ENCODE measurements at places on chromosomes 16 and 17. TPM values are rescaled to one million over a fixed set of nuclear protein-coding genes. Genes with fewer than 3 reads are reported as not detected.

DNA sequence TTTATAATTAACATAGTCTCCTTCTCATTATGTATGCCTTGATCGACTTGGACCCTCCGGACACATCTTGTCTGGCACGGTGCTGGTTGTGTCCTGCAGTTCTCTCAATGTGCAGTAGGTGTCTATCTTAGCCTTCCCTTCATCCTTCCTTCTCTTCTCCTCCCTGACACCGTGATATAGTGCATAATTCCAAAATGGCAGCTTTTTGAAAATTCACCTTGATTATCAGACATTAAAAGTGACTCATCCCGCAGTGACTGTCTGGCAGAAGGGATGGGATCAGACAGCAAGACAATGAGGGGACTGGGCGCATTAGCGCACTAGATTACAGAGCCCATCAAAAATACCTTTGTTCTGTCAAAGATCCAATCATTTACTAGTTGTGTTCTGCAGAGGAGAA is 70.0 kb upstream of the PMFBP1 start:
- H3K4me1 ChIP-seq: no peaks in the 10 kb centered on the region
- H3K27me3 ChIP-seq: no peaks in the 10 kb centered on the region
- no peak overlapping the region for H3K4me3 ChIP-seq

DNA sequence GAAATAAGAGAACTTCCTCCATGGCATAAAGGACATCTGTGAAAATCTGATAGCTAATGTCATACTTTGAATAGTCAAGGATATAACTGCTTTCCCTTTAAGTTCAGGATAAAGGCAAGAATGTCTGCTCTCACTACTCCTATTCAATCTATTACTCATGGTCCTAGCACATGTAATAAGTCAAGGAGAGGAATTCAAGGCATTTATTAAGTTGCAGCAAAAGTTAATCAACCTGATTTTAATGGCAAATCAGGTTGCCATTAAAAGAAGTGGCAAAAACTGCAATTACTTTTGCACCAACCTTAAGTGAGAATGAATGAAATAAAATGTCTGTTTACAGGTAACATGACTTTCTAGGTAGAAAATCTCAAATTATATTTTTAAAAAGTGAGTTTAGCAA is 225.9 kb downstream of the CNTNAP4 start:
- H3K36me3 ChIP-seq: no peaks in the 10 kb centered on the region
- DNase-seq: no peak
- H3K4me1 ChIP-seq: no peaks in the 10 kb centered on the region
- H3K27me3 ChIP-seq: no peaks in the 10 kb centered on the region

- no peak overlapping the region for H3K4me3 ChIP-seq
- no peak for DNase-seq
- no peak overlapping the region for H3K27ac ChIP-seq
- H3K27me3 ChIP-seq: no peaks in the 10 kb centered on the region
- H3K4me1 ChIP-seq: no peaks in the 10 kb centered on the region
Observed at GRCh38 chr17:6254036-6254435, 180.9 kb downstream of the AIPL1 start.

DNA sequence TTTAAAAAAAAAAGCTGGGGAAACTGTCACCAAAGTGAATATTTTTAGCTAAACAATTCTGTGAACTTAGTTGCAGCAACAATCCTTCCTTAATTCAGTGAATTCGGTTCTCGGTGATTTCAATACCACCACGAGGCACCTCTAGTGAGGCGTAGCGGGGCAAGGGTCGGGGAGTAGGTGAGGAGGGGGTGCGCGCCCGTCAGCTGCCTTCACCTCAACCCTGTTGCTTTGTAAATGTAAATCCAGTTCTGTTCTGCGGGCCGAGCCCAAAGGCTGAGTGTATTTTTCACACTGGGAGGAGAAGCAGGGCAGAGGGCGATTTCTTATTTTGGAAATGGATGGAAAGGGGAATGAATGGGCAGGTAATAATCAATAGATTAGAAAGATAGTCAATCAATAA is 17.4 kb downstream of the SALL1 start:
- no peak overlapping the region for H3K27ac ChIP-seq
- no peaks in the 10 kb centered on the region for H3K36me3 ChIP-seq
- DNase-seq: no peak
- H3K27me3 ChIP-seq: peaks cover 5% of the 10 kb centered on the region

- peaks cover 24% of the 10 kb centered on the region for H3K27me3 ChIP-seq
- DNase-seq: peak; percentile 32
- H3K36me3 ChIP-seq: no peaks in the 10 kb centered on the region
- H3K27ac ChIP-seq: no peak overlapping the region
- no peaks in the 10 kb centered on the region for H3K4me1 ChIP-seq
- H3K4me3 ChIP-seq: peak overlapping the region; percentile 23
Observed at GRCh38 chr17:72116661-72117521, 3.9 kb upstream of the SOX9 start.

- H3K4me3 ChIP-seq: no peak overlapping the region
- H3K27ac ChIP-seq: no peak overlapping the region
Observed at GRCh38 chr17:66349521-66350254, 47.3 kb downstream of the PRKCA start.

GRCh38 chr16:86566601-86566965 is at the start of gene FOXC2:
Gene FOXC2 (plus strand): TSS chr16:86566829. CDS start chr16:86567336, 507 bp downstream.
- no peak within 1 kb of the TSS for H3K27ac ChIP-seq
- DNase-seq: peak; percentile 70
- H3K4me1 ChIP-seq: no peaks in the 10 kb centered on the region
- H3K27me3 ChIP-seq: peaks cover 75% of the 10 kb centered on the region
- H3K36me3 ChIP-seq: no peaks in the 10 kb centered on the region

DNA sequence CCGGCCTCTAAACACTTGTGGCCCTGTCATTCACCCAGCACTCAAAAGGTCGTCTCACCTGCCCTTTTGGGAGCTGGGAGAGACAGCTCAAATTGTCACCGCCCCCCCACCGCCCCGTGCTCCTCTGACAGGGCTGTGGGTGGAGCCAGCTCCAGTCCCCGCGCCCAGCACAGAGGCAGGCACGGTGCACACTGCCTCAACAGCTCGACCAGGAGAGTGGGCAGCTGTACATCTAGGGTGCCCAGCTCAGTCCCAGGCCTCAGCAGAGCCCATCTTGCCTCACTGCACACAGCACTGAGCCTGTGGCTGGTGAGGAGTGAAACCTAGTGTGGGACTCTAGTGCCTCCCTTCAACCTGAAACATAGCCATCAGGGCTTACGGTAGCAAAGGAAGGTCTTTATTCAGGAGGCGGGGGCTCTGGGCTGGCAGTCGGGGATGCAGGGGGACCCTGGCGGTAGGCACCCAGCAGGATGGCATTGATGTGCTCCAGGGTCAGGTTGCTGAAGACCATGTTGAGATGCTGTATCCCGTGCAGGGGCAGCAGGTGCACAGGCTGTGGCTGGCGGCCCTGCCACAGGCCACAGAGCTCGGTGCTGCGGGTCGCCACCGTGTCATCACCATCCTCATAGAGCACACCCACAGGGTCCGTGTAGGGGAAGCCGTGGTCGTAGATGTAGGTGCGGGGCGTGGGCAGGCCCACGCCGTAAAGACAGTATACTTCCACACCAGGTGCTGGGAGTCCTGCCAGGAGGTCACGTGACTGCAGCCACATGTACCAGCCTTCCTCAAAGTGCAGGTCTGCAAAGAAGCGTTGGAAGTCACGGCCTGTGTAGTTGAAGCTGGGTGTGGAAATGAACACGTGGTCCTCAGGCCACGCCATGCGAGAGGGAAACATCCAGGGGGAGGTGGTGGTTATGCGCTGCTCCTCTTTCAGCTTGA is 3.1 kb upstream of the PSMB10 start:
- H3K27ac ChIP-seq: no peak overlapping the region
- H3K27me3 ChIP-seq: no peaks in the 10 kb centered on the region
- DNase-seq: peak; percentile 72

Gene HID1
- total RNA-seq: 47.8 TPM

Gene C17orf50
- total RNA-seq: not detected

Gene RHBDF1
- total RNA-seq: 28.6 TPM

Gene AANAT
- not detected for total RNA-seq

GRCh38 chr16:69928856-69929400 is 22.2 kb upstream of the CLEC18A start:
- DNase-seq: no peak
- no peak overlapping the region for H3K4me3 ChIP-seq
- peaks cover 9% of the 10 kb centered on the region for H3K36me3 ChIP-seq
- no peaks in the 10 kb centered on the region for H3K27me3 ChIP-seq
- no peaks in the 10 kb centered on the region for H3K4me1 ChIP-seq

DNA sequence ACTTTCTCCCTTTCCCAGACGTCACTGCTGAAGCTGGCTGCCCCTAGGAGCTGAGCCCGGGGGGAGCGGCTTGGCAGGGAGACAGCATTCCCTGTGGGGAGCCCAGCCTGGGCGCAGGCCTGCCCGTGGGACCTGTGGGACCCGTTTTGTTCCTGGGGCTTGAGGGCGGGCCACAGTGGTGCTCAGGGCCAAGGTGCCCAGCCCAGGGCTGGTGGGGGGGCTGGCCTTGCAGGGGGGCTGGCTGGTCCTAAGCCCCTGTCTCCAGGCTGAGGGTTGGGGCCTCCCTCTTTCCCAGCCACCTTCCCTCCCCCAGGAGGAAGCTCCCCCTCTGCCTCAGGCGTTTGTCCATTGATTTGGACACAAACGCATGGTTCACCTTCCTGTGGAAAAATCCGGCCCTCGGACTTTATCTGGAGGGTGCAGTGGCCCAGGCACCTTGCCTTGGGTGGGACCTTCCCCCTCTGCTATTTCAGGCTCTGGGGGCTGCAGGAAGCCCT is 4.4 kb downstream of the NHERF2 start:
- H3K36me3 ChIP-seq: no peaks in the 10 kb centered on the region
- peak overlapping the region; percentile 18 for H3K27ac ChIP-seq
- no peak for DNase-seq
- no peak overlapping the region for H3K4me3 ChIP-seq
- no peaks in the 10 kb centered on the region for H3K27me3 ChIP-seq

DNA sequence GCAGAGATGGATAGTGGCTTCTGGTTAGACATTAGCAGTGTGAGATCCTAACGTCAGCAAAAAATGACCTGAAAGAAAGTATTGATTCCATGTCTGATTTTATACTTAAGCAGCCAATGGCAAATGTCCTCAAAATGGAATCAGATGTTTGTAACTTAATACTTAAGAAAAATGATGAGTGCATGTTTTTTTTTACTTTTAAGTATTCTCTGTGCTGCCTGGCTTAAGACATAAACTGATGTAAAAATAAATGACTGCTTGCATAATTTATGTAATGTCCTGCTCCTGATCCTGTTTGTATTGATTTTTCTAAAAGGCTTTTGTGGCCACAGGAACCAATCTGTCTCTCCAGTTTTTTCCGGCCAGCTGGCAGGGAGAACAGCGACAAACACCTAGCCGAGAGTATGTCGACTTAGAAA is 7.4 kb downstream of the CBFB start:
- H3K27me3 ChIP-seq: no peaks in the 10 kb centered on the region
- no peaks in the 10 kb centered on the region for H3K4me1 ChIP-seq
- H3K27ac ChIP-seq: no peak overlapping the region

Gene FBXW10
- total RNA-seq: not detected

DNA sequence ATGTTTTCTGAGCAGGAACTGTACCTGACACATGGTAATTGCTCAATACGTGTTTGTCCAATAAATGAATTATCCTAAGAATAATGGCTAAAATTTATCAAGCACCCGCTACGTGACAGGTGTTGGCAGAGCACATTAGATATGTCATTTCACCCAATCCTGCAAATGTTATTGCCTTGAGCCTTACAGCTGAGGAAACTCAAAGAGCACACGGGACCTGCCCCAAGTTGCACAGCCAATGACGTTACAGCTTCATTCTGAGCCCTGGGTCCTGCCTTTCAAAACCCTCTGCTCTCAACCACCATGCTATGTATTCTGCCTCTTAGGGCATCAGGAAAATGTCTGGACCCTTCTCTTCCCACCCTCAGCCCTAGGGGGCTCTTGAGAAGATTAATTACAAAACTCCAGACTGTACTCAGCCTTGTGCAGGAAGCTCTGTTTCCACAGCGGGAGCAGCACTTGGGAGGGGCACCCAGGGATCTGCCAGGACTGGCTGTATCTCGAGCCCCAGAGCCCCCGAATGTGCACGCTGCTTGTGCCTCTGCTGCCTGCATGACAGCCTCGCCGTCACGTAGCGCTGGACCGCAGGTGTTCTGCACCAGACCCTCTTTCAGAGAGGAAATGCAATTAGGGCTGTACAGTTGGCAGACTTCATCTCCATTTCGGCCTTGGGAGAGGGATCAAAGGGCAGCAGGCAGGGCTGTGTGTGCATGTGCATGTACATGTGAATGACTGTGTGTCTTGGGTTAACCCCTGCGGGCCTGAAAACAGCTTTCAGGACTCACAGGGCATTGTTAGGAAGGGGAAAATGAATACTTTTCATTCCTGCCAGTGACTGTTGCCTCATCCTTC is 71.6 kb downstream of the GPR139 start:
- H3K27ac ChIP-seq: no peak overlapping the region
- no peak overlapping the region for H3K4me3 ChIP-seq
- no peaks in the 10 kb centered on the region for H3K4me1 ChIP-seq
- H3K36me3 ChIP-seq: no peaks in the 10 kb centered on the region
- H3K27me3 ChIP-seq: no peaks in the 10 kb centered on the region

DNA sequence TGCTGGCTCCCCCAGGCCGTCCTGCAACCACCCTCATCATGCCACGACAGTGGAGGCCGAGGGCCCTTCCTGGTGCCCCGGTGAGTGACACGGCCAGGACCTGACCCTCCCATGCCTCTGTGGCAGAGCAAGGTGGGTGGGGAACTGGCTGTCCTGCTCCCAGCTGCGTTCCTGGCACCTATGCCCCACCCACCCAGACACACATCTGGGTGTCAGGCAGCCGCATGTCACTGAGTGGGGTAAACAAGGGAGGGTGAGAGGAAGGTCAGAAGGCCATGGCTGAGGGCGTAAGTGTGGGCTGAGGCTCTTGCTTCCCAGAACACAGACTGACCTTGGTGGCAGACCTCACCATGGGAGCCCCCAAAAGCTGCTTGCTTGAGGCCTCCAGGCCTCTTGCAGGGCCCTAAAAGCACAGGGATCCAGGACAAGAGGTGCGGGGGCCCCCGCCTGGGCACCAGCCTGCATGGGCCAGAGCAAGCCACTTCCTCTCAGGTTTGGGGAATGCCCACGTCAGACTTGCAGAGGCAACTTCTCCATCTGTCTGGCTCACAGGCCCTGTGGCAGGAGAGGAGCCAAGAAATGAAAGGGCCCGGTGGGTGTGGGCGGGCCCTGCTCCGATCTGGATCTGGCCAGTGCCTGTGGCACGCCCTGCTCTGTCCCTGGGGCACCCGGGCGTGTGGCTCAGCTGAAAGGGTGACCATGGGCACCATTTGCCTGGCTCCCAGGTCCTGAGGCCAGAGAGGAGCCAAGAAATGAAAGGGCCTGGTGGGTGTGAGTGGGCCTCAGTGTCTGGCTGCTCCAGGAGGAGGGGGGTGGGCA is 3.9 kb upstream of the CCDC57 start:
- H3K4me1 ChIP-seq: peaks cover 9% of the 10 kb centered on the region
- H3K27me3 ChIP-seq: no peaks in the 10 kb centered on the region
- DNase-seq: peak; percentile 85
- H3K4me3 ChIP-seq: no peak overlapping the region
- H3K27ac ChIP-seq: peak overlapping the region; percentile 73
- H3K36me3 ChIP-seq: no peaks in the 10 kb centered on the region

DNA sequence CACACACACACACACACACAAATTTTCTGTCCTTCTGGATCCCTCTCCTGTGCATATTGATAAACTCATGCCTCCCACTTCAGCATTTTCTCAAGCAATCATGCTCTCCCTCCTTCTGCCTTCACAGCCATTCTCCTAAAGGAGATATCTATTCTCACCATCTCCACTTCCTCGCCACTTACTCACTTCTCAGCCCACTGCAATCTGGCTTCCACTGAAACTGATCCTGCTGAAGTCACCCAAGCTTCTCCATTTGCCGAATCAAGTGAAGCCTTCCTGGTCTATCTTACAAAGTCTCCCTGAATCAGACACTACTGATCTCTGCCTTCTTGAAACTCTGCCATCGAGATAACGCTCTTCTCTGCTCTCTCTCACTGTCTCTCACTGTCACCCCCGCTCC is 54.0 kb upstream of the GNAO1 start:
- H3K4me3 ChIP-seq: no peak overlapping the region
- no peaks in the 10 kb centered on the region for H3K4me1 ChIP-seq
- no peaks in the 10 kb centered on the region for H3K27me3 ChIP-seq
- no peak for DNase-seq
- no peak overlapping the region for H3K27ac ChIP-seq
- H3K36me3 ChIP-seq: no peaks in the 10 kb centered on the region

Measured in colonic mucosa (tissue), 4 donors.